ENCODE measurements at places on chromosomes 12 and 14.

- peak; percentile 25 for DNase-seq
Measured at GRCh38 chr12:106767954-106768822, 6.3 kb upstream of the RIC8B start.

GRCh38 chr14:89720741-89721729, 233.5 kb downstream of the EFCAB11 start:
- DNase-seq = no peak

GRCh38 chr12:121246893-121247557, 37.1 kb downstream of the P2RX4 start:
- no peak for DNase-seq

GRCh38 chr12:116066381-116067230, 210.9 kb downstream of the MED13L start:
- no peak for DNase-seq

DNA sequence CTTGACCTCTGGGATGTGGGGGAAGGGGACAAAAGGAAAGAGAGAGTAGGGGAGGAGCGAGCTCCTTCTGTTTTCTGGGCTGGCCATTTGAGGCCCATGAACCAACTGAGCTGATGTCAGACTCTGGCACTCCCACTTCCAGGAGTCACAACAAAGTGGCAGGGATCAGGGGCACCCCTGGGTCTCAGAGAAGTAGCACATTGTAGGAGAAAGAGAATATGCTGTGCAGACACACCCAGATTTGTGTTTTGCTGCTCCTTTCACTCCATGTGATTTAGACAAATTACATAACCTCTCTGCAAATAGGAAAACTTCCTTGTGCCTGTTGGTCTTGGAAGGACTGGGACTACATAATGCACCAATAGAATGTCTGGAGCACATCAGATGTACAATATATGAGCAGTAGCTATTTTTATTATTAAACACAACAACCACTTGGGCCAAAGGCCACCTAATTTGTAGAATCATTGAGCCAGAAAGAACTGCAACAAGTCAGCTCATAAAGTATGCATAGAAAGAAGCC, 265.5 kb downstream of the ZFP36L1 start:
- DNase-seq = no peak

DNA sequence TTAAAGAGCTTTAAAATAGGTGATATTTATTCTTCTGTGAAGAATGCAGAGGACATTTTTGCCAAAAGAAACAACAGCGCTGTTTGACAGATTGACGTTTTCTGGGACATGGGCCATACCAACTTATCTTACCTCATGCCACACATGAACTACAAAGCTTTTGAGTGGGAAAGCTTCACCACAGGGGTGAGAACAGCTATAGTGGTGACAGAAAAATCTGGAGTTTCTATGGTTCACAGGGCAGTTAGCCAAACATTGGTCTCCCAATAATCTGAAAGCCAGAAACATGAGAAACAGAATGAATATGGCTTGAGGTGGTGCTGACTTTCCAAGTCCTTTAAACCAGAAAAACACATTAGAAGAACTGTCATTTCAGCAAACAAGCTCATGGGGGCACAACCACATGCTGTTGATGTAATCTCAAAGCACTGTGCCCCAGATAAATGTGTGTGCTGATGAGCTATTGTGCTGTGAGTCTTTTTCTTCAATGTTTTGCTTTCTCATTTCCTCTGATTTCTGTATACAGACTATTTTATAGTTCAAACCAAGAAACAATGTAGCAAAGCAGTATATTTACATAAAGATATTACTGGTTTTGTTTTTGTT, 905.4 kb downstream of the SLC16A7 start:
- DNase-seq = no peak

DNA sequence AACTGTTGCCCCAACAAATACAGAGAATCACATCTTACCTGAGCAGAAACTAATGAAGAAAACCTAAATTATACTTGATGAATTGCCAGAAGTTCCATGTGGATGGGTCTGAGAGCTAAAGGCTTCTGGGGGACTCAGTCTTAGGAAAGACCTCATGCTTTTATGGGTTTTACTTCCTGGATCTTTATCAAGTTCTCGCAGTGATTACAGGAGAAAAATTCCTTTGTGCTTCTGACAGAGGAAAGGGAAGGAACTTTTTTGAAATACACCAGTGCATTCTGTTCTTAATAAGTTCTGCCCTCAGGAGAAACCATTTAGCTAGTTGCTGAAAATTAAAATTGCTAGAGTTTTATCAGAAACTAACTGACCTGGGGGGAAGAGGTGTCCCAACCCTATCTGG, 203.9 kb upstream of the KITLG start:
- DNase-seq = no peak

DNA sequence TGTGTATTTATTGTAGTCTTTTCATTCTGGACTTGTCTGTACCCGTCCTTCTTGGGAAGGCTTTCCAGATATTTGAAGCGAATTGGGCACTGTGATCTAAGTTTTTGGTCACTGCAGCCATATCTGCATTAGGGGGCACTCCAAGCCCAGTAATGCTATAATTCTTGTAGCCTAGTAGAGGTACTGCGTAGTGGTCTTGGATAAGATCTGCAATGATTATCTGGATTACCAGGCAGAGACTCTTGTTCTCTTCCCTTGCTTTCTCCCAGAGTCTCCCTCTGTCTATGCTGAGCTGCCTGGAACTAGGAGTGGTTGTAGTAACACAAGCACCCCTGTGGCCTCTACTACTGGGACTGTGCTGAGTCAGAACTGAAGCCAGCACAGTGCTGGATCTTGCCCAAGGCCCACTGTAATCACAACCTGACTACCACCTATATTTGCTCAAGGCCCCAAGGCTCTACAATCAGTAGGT, 30.0 kb downstream of the SLC38A2 start:
- DNase-seq = no peak

- no peak for DNase-seq
Measured at GRCh38 chr12:79873201-79873600, 61.7 kb downstream of the PPP1R12A start.

DNA sequence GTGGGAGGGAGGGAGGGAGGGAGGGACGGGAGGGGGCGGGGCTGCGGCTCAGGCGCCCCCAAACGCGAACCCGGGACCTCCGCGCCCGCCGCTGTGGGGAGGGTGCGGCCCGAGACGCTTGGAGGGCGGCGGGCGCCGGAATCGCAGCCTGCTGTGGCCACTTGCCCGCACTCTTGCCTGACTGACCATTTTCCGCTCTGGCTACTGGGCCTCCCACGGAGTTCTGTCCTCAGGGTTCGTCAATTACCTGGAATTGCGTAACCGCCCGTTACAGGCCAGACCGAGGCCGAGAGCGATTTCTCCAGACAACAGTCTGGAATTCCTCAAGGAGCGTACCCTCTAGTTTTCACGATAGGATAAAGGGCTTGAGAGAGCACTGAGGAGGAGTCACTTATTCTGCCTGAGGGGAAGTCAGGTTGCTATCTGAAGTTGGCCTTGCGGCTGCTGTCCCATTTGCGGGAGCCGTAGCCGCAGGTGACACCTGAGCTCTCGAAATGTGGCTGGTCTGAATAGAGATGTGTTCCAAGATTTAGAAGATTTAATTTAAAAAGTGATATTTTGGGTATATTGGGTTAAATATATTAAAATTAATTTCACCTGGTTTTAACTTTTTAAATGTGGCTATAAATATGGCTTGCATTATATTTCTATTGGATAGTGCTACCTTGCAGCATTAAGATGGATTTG, 446 bp upstream of the ZNF641 start:
- DNase-seq = peak; percentile 55

DNA sequence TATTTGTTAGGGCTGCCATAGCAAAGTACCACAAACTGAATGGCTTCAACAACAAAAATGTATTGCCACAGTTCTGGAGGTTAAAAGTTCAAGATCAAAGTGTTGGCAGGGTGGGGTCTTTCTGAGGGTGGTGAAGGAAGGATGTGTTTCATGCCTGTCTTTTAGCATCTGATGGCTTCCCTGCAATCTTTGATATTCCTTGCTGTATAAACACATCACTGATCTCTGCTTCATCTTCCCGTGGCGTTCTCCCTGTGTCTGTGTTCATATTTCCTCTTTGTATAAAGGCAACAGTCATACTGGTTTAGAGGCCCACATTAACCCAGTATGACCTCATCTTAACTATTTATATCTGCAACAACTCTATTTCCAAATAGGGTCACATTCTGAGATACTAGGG, 167.5 kb downstream of the BTG1 start:
- DNase-seq = no peak

DNA sequence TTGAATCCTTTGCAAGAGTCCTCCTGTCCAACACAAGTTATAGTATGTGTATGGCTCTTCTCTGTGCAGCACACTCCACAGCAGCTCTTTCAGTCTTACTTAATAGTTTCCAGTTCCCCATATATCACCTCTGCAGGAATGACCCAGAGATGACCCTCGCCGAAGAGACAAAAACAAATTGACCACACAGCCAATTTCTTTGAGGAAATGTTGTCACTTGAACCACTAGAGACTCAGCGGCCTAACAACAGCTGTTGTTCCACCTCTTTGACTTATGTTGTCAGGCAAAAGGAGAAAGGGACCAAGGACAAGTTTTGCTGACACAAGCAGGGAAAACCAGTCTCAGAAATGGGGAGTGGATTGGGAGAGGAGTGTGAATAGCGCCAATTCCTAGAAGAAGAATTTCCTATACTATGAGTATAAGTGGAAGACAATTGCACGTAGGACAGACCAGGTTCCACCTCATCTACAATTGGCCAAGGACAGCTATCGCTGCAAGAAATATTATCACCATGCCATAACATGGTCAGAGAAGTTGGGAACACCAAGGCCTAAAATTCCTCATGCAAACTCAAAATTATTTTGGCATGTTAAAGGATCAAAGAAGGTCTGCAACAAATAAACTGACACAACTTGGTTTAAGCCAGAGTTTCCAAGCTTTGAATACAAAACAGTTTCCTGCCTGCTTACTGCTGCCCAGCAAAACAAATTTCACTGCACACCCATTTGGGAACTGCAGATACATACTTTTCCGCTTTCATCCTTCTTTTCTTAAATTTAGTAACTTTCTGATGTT, 41.7 kb upstream of the ITPR2 start:
- no peak for DNase-seq

- DNase-seq = peak; percentile 59
Measured at GRCh38 chr14:89303456-89304435, 113.3 kb downstream of the FOXN3 start.
